LHCN-M2 (cell line): ENCODE measurements at places on chromosomes 2 and 18.

DNA sequence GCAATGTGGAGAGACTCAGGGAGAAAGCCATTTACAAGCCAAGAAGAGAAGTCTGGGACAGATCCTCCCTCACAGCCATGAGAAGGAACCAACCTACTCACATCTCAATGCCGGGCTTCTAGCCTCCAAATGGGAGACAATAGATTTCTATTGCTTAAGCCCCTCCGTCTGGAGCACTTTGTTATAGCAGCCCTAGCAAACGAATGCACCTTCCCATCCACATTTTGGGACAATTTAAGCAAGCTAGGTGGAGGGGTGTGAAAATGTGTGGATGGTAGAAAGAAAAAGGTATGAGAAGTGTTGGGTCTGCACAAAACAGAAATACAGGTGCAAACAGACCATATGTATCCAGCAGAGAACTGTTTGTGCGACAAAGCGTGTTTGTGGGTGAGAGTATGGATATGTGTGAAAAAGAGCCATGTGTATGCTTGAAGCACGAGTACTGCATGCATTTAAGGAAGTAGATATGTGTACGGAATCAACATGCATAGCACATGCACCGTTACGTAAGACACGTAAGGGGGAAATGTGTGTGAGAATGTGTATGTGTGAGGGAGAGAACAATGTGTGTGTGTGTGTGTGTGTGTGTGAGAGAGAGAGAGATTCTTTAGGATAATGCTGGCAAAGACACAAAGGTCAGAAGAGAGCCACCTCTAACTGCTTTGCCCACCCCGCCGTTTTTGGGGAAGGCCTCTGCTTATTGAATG, 13.1 kb upstream of the E2F6 start:
- DNase-seq, result no peak

GRCh38 chr2:168521053-168521741, 65.1 kb downstream of the CERS6 start:
- peak; percentile 49 for DNase-seq

DNA sequence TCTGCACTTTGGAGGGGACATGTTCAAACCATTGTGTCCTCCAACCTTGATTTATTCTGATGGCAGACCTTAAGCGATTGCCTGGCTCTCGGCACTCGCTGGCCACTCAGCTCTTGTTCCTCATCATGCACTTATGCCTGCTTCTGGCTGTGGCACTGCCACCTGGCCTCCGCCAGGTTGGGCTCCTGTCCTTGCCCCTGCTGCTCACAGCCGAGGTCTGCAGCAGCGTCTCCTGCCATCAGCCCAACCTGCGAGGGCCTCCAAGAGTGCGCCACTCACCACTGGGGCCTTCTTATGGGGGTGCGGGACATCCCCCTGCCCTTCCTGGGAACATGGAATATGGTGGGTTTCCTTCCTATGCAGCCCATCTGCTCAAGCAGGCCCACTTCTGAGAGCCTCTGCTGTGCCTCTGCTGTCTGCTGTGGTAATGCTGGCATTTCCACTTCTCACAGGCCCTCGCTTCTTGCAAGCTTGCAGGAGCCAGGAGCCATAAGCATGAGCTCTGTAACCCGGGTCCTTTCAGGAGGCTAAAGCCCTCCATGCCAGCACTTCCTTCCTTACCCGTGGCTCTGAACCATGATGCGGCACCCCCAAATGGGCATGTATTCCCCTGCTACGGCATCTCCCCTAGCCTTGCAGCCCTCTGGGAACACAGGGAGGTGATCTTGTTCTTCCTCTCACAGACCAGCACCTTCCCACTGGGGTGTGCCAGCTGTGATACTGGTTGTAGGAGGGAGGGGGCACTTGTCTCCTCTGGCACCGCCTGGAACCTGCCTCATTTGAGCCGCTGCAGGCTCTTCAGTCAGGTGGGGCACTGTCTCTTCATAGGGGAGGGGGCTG, 58.6 kb upstream of the HS6ST1 start:
- DNase-seq, result no peak

GRCh38 chr2:24365051-24365450, 4.7 kb upstream of the ITSN2 start:
- DNase-seq, result peak; percentile 63

GRCh38 chr2:147331790-147332419, 512.9 kb upstream of the ACVR2A start:
- DNase-seq, result peak; percentile 48

GRCh38 chr2:176852667-176853066, 359.9 kb upstream of the HNRNPA3 start:
- no peak for DNase-seq

DNA sequence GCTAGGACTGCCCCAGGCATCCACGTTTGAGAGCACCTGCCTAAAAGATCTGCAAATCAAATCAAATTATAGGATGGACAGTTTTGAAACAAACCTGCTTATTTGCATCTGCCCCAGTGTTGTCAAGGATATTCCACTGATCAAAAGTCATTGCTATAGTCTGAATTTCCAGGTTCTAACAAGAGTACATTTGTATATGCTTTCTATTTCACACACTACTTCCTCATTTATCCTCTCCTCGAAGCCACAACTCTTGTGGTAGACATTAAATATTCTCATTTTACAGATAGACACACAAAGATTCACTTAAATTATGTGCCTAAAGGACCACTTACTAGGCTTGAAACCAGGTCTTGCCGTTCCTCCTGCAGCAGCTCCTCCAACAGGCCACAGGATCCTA, 11.9 kb upstream of the TET3 start:
- DNase-seq, result no peak
